ENCODE measurements at places on chromosomes 2 and 18.

- DNase-seq: no peak
Observed at GRCh38 chr18:79611040-79611681, 68.4 kb upstream of the CTDP1 start.

GRCh38 chr2:233912691-233913423, 4.3 kb upstream of the TRPM8 start:
- DNase-seq: no peak

- no peak for DNase-seq
Observed at GRCh38 chr2:237980751-237981150, 13.9 kb downstream of the UBE2F start.

GRCh38 chr2:173153301-173153885, 77.7 kb downstream of the MAP3K20 start:
- no peak for DNase-seq

DNA sequence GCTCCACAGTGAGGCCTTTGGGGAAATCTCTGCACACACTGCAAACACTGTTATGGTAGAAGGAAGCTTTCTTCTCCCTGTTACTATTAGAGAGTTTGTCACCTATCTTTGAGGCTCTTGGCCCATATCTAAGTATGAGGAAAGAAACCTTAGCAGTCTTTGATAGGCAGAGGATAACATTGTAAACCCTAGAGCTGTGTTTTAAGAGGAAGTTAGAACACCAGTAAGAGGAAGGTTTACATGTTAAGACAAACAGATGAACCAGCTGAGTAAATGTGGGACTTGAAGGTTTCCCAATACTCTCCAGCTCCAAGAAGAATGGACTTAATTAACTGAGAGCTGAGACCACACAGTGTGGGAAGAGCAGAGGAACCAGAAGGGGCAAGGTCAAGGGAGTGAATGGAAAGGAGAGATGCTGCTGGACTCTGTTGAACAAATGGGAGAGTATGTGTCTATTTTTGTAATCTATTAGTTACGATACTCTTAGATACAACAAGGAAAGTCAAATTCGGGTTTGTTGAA, 257.0 kb downstream of the DPP10 start:
- DNase-seq: no peak

- no peak for DNase-seq
Observed at GRCh38 chr2:4020153-4020552, 316.8 kb downstream of the DCDC2C start.

DNA sequence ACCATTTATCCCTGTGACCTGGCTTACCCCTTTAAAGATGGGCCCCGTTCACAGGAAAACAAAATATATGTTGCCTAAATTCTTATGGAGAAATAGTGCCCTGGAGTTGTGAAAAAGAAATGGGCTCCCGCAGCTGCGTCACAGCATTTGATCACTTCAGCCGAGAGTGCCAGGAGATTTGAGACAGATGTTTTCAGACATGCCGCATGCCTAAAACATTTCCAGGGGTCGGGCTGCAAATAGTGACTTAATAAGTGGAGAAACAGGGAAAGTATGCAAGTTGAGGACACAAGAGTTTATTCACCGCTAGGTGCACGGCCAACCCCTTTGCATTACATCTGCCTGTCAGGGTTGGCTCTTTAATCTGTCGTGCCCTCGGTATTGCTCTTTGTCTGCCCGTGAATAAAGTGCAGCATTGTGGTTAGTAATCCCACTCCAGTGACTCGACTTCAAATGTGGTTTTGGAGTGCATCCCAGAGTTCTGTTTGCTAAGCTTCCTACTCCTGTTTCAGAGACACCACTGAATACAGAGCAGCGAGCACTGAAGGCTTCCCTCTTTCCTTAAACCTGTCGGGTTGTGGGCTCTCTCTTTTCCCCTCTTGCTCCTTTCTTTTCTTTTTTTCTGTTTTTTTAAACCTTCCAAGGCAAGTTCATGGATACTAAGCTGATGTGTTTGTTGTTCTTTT, 187.5 kb downstream of the LTBP1 start:
- no peak for DNase-seq

- DNase-seq: no peak
Observed at GRCh38 chr2:128642821-128643220, 324.2 kb upstream of the HS6ST1 start.

DNA sequence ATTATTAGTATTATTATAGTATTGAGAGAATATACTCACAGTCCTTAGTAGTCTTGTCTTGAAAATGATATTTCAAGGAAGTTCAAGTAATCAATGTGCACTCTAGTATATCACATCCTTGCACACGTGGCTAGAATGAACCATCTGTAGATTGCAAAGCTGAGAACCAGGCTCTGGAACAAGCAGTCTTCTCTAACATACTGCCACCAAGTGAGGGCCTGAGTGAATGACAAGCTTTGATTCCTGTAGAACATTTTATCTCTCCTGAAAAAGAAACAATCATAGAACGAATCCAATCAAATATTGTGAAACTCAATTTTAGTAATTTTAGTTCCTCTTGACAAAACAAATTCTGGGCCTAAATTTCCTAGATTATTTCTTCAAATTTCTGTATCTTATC, 55.3 kb upstream of the SULT1C3 start:
- peak; percentile 30 for DNase-seq

DNA sequence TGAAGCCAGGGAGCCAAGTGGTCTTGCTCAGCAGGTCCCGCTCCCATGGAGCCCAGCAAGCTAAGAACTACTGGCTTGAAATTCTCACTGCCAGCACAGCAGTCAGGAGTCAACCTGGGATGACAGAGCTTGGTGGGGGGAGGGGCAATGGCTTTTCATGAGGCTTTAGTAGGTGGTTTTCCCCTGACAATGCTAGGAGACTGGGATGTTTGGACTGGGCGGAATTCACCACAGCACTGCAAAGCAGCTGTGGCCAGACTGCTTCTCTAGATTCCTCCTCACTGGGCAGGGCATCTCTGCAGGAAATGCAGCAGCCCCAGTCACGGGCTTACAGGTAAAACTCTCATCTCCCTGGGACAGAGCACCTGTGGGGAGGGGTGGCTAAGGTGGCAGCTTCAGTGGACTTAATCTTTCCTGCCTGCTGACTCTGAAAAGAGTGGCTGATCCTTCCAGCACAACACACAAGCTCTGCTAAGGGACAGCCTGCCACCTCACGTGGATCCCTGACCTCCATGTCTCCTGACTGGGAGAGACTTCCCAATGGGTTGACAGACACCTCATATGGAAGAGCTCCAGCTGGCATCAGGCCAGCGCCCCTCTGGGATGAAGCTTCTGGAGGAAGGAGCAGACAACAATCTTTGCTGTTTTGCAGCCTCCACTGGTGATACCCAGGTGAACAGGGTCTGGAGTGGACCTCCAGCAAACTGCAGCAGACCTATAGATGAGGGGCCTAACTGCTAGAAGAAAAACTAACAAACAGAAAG, 349.7 kb upstream of the ST6GAL2 start:
- DNase-seq: no peak

DNA sequence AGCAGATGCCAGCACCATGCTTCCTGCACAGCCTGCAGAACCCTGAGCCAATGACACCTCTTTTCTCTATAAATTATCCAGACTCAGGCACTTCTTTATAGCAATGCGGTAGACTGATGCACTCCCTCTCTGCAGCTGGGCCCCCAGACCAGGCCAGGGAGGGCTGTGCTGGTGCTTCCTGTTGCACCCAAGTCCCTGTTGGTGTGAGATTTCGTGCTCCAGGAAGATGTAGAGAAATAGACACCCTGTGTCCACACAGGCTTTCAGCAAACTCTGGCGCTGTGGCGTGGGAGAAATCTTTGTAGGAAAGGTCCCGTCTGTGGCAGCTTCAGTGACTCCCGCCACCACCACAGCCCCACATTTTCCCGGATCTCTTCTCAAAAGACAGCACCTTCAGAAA, 572.2 kb downstream of the GALR1 start:
- no peak for DNase-seq

DNA sequence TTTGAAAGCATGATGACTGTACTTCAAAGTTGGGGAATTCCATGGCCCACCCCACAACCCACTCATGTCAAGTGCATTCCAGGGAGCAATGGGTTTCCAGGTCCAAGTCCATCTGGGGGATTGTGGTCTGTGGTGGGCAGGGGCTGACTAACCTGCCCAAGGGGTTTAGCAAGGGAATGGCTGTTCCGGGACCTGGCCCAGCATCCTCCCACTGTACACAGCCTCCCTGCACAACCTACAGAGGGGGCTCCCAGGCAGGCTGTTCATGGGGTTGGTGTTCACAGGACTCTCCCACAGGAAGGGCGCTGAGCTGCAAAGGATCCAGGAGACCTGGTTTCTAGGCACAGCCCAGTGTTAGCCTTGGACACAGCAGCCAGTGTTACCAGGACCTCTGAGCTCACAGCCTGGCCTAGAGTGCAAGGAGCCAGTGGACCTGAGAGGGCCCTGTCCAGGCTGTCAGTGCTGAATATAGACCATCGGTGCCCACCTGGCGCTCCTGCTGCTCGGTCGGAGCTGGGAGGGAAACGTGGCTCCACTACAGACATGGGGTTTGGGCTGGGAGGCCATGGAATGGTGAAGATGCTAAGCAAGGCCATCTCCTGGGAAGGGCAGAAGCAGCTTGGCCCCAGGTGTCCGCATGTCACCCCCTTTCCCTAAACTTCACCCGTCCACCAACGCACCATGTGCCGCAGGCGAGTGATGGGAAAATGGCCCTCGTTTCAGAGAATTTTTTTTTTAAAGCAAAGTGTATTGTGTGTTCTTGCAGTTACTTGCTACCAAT, 317.2 kb downstream of the GBX2 start:
- DNase-seq: no peak

GRCh38 chr2:142981069-142981378, 103.6 kb downstream of the KYNU start:
- DNase-seq: no peak

- DNase-seq: no peak
Observed at GRCh38 chr2:172938713-172939375, 136.8 kb upstream of the MAP3K20 start.

DNA sequence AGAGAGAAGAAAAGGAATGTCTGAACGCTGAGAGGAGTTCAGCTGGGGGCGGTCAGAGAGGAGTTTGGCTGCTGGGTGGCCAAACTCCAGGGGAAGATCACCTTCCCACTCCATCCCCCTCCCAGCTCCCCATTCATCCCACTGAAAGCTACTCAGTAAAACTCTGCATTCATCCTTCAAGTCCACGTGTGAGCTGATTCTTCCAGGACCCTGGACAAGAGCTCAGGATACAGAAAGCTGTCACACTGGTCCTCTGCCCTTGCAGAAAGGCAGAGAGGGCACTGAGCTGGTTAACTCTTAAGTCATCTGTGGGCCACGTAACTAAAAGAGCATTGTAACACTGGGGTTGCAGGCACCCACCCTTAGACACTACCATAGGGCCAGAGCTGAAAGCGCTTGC, 132.1 kb upstream of the ARL4C start:
- no peak for DNase-seq
